ENCODE measurements at places on chromosomes 5 and 9. TPM values are rescaled to one million over a fixed set of nuclear protein-coding genes. Genes with fewer than 3 reads are reported as not detected.

DNA sequence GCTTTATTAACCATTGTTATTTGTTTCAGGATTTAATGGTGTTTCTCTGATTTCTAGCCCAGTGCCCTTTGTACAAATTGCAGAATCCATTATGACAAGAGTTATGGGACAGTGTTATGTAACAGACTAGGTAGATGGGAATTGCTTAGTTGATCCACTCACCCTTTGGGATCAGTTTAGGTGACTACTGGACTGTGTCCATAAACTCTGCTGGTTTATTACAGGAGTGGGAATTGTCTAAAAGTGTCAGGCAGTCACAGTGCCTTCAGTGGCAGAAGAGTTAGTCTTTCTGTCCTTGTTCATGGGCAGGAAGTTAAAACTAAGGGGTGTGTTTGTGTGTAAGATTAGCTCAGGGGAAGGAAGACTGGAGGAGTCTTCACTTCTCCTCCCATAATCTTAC lies 29.3 kb downstream of the RCL1 start:
- no peaks in the 10 kb centered on the region for H3K27me3 ChIP-seq
- peaks cover 16% of the 10 kb centered on the region for H3K4me1 ChIP-seq
- DNase-seq = no peak
- no peak overlapping the region for H3K27ac ChIP-seq

DNA sequence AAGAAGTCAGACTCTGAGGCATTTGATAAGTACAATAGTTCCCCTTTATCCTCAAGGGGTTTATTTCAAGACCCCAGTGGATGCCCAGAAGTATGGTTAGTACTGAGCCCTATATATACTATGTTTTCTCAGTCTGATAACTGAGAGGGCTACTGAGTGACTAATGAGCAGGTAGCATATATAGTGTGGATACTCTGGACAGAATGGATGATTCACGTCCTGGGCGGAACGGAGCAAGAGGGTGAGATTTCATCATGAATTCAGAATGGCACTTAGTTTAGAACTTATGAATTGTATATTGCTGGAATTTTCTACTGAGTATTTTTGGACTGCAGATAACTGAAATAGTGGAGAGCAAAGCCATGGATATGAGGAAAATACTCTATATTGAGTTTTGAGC lies 457.6 kb downstream of the PLK2 start:
- H3K4me1 ChIP-seq = no peaks in the 10 kb centered on the region
- H3K27me3 ChIP-seq = no peaks in the 10 kb centered on the region
- H3K36me3 ChIP-seq = no peaks in the 10 kb centered on the region
- H3K4me3 ChIP-seq = no peak overlapping the region

DNA sequence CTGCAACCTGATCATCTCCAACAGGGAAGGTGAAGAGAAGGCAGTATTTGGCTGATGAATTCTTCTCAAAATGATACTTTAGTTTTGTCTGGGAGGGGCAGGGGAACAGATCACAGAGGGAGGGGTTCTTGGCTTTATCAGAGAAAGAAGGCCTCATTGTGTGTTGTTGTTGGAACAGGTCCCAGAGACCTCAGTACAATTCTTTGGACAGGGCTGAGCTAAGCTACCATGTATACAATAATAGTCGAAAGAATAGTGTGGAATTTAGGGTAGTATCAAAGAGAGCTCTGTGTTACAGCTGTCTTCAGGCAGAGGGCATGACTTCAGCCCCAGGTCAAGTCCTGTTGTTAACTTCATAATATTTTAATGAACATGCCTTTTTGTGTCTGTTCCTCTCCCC lies 39.9 kb downstream of the ARHGAP26 start:
- no peak overlapping the region for H3K27ac ChIP-seq
- no peaks in the 10 kb centered on the region for H3K36me3 ChIP-seq
- no peaks in the 10 kb centered on the region for H3K27me3 ChIP-seq
- peaks cover 5% of the 10 kb centered on the region for H3K4me1 ChIP-seq
- no peak for DNase-seq
- no peak overlapping the region for H3K4me3 ChIP-seq

PCDHGB6 gene
- 5.9 TPM for total RNA-seq

ENTREP1 gene
- total RNA-seq = 3.0 TPM

- H3K4me3 ChIP-seq = no peak overlapping the region
- H3K27me3 ChIP-seq = no peaks in the 10 kb centered on the region
- peaks cover 27% of the 10 kb centered on the region for H3K4me1 ChIP-seq
- no peaks in the 10 kb centered on the region for H3K36me3 ChIP-seq
- no peak overlapping the region for H3K27ac ChIP-seq
- DNase-seq = no peak
Observed at GRCh38 chr9:26945591-26945990, 1.5 kb downstream of the PLAA start.

PCDHAC2 gene
- 0.41 TPM for total RNA-seq
